ENCODE measurements at places on chromosomes 5 and 9.

GRCh38 chr5:158473016-158473635 lies 614.2 kb upstream of the CLINT1 start:
- peak; percentile 21 for DNase-seq

DNA sequence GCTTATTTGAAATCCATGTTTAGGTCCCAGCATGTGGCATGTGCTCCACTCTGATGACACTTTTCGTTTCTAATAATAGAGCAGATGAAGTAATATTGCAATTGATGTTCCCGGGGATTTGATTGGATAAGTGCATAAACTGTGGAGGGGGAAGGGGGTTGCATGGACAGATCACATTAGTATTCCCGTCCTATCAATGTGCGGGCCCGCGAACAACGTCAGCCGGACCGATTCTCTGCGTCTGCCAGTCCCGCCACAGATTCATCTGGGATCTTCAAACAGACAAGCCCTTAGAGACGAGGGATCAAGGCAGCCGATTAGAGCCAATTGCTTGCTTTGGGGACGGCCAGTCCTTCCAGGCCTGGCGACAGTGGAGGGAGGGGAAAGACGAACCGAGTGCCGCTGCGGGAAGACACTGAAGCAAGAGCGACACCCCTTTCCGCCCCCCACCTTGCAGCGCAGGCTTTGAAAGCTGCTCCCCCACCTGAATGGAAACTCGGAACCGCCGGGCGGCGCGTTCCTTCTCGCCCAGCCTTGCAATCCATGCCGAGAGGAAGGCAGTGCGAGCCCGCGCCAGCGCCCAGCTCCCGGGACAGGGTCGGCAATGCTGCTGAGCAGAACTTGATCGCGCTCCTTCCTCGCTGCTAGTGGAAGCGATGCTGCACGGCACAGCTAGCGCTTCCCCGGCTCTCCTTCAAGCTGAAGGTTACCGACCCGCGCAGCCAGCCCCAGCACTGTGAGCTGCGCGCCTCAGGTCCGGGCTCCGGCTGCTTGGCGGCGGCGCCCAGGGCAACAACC lies at the start of gene RGS7BP:
Gene RGS7BP (plus strand): TSS at position 247 of the 798 bp plus-strand sequence. CDS start 610 bp downstream, outside the sequence.
- DNase-seq: peak; percentile 6

DNA sequence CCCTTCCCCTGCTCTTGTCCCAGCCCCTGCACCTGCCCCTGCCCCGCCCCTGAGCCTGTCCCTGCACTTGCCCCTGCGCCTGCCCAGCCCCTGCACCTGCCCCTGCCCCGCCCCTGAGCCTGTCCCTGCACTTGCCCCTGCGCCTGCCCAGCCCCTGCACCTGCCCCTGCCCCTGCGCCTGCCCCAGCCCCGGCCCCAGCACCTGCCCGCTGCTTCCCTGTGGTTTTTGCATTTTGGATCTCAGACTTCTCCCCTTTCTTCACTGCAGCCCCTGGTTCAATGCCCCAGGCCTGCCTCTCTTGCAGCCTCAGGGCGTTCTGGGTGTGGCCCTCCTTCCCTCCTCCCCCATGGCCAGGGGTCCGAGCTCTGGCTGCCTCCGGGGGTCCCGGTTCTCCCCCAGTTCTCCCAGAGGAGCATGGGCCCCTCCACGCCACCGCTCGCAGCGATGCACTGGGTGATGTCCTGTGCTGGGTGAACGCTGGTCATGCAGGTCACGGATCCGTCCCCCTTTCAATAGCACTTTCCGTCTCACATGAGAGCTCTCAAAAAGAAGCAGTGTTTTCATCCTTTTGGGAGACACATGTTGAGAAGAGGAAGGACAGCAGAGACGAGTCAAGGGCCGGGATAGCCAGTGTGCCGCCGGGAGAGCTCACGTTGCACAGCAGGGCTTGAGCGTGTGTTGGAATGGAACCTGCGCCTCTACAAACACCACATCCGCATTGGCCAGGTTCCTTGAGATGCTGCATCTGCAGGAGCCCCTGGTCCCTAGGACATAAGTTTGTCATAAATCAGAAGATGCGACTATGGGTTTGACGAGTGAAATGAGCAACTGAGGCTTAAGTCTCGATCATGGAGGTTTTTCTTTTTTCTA lies 44.0 kb upstream of the IRX4 start:
- no peak for DNase-seq

- no peak for DNase-seq
These were observed 43.3 kb downstream of the DOCK8 start for GRCh38 chr9:257957-258356.

DNA sequence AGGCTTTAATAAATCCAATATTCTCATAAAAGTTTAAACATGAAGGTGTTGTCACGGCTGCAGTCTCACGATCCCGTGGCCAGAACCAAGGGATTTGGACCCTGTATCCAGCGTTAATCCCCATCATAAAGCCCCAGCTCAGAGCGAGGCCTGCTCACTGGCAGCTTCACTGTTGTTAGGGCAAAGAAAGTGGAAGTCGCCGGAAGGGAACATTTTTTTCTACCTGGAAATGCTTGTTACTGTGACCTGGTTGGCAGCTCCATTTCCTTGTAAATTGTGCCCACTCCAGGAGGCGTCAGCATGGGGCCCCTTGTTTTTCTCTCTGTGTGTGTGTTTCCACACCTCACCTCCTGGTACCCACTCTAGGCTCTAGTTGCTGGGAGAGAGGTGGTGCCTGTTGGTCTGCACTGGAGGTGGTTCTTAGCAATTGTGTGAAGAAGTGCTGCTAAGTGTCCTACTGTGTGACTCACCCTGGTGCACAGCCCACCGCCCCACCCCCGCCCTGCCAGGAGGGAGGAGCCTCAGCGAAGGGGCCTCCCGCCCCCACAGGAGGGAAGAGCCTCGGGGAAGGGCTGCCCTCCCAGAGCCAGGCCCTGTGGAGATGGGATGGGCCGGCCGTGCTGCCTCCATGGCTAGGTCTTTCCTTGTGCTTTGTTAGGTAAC lies 105.1 kb downstream of the EHMT1 start:
- DNase-seq: no peak

- peak; percentile 95 for DNase-seq
These were observed 167.9 kb downstream of the AUH start for GRCh38 chr9:91193658-91194391.

GRCh38 chr9:96651626-96652025 lies 3.5 kb downstream of the PRXL2C start:
- DNase-seq: peak; percentile 20

DNA sequence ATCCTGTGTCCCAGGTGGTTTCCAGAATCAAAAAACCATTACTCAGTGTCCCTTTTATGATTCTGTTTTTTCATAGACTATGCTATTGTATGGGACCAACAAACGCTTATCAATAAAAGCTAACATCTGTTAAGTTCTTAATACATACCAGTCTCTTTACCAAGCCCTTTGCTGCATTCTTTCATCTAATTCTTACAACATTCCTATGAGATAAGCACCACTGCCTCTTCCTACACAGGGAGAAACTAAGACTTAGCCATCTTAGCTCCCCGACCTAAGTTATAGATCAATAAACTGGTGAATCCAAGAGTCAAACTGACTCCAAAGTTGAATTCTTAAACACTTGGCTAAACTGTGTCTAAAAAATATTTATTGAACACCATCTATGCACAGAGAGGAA lies 26.6 kb downstream of the DRD1 start:
- no peak for DNase-seq

DNA sequence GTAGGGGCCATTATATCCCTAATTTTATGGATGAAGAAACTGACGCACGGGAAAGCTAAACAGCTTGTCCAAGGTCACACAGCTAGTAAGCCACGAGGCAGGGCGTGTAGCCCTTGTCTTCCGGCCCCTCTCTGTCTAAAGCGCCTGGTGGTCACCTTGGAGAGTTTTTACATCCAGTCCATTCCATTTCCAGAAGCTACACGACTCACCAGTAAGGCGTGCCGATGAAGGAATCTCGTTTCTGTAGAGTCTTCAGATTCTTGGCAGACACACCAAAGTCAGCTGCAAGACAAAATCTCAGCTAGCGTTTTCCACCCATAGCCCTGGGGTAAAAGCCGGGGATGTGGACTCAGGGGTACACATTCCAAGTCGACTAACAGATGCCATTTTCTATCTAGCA lies 80.5 kb downstream of the STK10 start:
- DNase-seq: peak; percentile 81

DNA sequence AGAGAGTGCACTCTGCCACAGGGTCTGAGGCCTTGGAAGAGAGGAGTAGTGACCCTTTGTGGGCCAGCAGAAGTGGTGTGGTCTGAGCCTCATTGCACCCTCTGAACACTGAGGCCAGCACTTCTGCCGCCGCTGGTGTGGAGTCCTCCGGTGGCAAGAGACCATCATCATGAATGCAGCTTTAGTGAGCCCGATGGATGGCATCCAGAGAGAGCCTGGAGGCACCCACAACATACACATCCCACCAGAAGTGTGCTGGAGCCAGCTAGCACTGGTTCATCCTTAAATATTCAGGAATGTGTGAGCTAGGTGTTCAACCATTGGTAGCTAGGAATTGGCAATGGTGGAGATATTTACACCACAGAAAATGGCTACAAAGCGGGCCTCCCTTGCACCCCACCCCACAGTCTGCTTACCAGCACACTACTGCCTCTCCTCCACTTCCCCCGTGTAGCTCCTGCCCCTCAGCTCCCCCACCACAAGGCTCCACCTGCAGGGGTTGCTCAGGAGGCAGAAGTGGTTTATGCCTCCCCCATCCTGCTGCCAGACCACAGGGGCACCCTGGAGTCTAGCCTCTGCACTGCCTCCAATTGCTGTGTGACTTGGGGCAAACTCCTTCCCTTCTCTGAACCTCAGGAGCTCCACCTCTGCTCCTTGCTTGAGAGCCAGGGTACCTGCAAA lies 16.4 kb downstream of the SLC6A7 start:
- no peak for DNase-seq

Measured in fibroblast of gingiva (primary cell).